ENCODE measurements at places on chromosomes 7 and 10.

DNA sequence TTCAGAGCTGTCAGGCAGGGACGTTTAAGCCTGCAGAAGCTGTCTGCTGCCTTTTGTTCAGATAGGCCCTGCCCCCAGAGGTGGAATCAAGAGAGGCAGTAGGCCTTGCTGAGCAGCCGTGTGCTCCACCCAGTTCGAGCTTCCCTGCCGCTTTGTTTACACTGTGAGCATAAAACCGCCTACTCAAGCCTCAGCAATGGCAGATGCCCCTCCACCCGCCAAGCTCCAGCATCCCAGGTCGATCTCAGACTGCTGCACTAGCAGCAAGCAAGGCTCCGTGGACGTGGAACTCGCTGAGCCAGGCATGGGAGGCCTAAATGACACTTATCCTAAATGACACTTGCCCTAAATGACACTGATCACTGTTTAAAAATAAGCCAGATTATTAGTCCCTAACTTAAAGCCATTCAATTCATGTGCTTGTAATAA lies 6.8 kb upstream of the ASB15 start:
- DNase-seq, result no peak

GRCh38 chr10:58173391-58173790 lies 94.3 kb downstream of the IPMK start:
- DNase-seq, result no peak

DNA sequence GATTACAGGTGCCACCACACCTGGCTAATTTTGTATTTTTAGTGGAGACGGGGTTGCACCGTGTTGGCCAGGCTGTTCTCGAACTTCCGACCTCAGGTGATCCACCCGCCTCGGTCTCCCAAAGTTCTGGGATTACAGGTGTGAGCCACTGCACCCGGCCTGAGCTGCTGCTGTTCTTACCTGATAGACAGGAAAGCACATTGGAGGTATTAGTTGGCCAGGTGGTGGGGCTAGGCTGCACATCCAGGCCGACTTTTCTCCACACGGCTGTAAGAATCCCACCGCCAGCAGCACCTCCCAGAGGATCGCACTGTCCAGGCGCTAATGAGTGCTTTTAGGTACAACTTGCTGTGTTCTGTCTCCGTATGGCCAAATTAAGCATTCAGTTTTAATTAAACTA lies 112.6 kb downstream of the WDR37 start:
- no peak for DNase-seq

DNA sequence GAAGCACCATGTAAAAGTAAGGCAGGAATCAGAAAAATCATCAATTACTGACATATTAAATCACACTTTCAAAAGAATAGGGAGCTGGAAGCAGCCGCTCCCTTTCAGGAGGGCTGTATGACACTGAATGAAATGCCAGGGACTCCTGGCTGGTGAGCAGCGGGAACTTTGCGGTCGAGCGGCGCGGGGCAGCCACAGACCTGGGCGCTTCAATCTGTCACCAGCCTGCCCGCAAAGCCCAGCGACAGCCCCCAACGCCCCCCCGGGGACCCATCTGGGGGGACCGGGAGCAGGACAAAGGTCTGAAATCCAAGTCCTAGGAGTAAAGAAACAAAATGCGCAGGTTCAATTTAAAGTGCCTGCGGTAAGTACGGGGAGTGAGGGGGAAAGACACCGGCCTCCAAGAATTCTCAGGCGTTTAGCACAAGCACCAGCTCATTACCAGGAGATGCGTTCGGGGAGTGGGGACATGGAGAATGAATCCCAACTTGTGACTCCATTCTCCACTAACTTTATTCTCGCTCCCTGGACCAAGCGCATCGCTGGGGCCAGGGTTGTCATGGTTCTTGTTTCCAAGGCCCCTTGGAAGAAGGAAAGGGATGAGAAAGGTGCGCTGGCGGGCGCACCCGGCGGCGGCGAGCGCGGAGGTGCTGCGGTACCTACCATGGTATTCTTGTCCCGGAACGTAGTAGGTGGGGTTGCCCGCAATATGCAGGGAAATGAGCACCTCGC lies 824 bp downstream of the RELN start:
- no peak for DNase-seq

DNA sequence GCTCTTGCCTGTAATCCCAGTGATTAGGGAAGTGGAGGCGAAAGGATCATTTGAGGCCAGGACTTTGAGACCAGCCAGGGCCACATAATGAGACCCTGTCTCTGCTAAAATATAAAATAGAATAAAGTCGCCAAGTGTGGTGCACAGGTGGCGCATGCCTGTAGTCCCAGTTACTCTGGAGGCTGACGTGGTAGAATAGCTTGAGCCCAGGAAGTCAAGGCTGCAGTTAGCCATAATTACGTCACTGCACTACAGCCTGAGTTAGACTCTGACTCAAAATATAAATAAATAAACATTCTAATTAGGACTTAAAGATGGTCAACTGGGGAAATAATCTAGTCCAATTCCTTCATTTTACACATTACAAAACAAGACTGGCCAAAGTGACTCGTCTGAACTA lies 768 bp downstream of the CHCHD2 start:
- DNase-seq, result no peak

DNA sequence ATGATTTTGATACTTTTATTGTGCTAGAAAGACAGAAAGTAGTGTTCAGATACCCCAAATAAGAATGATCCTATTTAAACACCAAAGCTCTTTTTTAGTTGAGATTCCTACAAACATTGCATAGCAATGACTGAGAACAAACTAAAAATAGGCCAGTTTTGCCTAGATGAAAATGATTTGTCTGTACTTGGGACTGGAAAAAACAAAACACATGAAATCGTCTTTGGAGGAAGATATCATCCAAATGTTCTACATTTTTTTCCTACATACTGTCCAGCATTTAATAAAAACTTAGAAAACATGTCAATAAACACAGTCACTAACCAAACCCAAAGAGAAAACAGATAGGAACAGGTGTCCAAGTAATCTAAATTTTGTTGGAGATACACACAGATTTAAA lies 111.6 kb upstream of the MEOX2 start:
- no peak for DNase-seq

GRCh38 chr10:7551950-7552716 lies 114.6 kb downstream of the ITIH5 start:
- DNase-seq, result no peak

GRCh38 chr10:71501402-71501801 lies 104.7 kb downstream of the CDH23 start:
- no peak for DNase-seq

DNA sequence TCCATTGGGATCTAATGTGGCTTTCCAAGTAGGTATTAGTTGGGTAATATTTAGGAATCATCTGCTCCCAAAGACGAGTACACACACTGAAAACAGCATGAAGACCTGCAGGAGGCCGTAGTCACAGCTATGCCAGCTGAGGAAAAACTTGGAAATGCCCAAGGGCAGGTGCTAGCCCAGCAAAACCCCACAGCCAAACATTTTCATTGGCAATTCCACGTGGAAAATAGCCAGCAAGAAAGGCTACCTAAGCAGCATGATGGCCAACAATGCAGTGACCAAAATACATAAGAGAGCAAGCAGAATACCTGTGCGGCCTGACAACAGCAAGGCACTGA lies 32.7 kb downstream of the DOCK4 start:
- DNase-seq, result no peak

- no peak for DNase-seq
Observed at GRCh38 chr10:34314457-34314856, 500.6 kb downstream of the PARD3 start.

GRCh38 chr7:118902600-118902999 lies 678.1 kb downstream of the ANKRD7 start:
- DNase-seq, result no peak

- no peak for DNase-seq
Observed at GRCh38 chr7:116224492-116225098, 14.3 kb downstream of the TES start.

DNA sequence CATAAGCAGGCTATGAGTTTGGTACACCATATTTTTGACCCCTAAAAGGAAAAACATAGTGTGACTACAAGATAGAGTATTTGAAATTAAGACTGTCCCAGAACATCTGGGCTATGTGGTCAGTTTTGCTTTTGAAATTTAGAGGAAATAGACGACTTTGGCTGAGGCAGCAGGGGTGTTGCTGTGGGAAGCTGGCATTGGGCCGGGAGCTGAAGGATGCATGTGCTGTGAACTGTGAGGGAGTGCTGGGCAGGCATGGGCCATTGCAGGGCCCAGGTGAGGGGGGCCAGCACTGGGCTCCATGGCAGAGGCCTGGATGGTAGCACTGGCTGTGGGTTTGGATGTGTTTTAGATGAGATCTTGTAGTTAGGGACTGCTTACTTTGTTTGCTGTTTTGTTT lies 168.3 kb downstream of the BMPER start:
- DNase-seq, result no peak

DNA sequence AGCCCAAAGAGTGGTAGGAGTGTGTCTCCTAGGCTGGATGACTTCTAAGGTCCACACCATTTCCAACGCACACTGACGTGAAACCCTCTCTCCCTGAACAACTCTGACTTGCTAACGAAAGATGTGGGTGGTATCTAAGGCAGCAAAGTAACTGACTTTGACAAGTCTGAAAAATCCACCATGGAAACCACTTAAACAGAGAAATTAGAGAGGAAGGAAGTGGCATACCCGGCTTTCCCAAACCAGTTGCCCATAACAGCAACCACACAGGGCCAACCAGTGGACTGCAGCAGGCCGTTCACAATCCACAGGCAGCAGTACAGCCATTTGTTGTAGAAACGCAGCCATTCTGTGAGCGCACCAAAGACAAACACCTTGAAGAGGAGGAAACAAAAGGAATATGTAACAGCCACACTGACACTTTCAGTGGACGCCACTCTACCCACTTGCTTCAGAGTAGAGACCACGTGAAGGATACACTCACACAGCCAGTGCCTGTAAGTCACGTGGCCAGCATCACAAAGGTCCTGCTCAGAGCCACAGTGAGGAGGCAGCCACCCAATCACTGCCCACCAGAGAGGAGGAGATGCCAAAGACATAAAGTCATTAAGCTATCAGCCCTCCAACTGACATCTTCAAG lies 39.8 kb downstream of the SLC37A3 start:
- no peak for DNase-seq

DNA sequence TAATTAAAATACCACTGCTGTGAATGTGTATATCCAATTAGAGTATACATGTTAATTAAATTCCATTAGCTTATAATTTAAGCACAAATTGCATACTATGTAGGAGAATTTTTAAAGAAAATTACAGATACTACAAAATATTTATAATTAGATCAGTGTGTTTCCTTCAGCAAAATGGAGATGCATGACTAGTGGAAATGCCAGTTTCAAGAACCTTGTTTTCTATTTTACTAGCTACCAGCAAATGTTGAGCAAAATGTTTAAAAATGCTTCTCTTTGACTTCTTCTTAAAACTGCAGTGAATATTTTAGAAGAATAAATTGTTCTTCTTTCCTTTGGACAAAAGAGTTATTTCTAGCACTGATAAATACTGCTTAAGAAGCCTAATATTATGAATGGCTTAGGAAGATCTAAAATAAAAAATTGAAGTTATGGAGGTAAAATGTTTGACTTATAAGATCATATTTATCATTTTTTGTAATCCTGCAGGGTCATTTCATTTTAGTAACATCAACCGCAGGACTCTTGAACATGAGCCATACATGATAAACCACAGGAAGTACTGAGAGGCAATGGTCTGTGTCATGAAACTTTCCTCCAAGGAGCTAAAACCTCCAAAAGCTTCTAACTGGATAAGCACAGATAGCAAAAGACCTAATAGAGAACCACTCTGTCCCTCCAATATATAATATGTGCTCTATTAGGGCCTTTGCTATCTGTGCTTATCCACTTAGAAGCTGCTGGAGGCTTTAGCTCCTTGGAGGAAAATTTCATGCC lies 1066.0 kb upstream of the CELF2 start:
- no peak for DNase-seq

DNA sequence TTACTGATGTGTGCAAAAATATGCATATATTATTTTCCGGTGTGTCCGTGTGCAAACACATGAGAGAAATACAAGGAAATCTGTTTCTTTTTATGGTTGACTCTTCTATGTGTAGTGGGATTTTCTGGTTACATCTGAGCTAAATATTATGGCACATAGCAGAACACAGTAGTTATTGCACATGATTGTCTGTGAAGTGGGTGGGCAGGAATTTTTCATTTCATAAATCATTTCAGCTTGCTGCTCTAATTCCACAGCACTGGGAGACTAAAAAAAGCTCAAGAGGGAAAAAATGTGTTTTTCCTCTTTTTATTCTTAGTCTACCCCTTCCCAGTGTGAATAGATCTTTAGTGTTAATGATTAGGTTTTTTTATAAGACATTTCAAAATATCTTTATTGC lies 197.9 kb downstream of the MBL2 start:
- no peak for DNase-seq

GRCh38 chr7:33649476-33650441 lies 255.6 kb upstream of the BMPER start:
- DNase-seq, result no peak

DNA sequence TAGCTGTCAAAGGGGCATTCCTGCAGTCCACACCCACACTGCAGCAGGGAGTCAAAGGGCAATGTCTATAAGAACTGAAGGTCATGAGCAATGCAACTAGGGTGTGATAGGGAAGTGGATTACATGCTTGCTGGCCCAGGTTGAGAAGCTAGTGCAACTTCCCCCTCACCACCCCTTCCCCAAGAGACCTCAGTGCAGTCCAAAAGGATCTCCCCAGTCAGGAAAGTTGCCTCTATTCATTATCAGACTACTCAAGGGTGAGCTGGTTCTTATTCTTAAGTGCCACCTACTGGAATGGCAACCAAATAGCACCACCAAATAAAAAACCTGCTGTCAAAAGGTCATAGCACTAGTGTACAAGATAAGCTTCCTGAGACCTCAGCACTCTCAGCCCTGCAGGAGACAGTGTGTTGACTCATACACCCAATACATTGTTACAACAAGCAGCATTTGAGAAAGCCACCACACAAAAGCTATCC lies 28.2 kb downstream of the MTERF1 start:
- no peak for DNase-seq

DNA sequence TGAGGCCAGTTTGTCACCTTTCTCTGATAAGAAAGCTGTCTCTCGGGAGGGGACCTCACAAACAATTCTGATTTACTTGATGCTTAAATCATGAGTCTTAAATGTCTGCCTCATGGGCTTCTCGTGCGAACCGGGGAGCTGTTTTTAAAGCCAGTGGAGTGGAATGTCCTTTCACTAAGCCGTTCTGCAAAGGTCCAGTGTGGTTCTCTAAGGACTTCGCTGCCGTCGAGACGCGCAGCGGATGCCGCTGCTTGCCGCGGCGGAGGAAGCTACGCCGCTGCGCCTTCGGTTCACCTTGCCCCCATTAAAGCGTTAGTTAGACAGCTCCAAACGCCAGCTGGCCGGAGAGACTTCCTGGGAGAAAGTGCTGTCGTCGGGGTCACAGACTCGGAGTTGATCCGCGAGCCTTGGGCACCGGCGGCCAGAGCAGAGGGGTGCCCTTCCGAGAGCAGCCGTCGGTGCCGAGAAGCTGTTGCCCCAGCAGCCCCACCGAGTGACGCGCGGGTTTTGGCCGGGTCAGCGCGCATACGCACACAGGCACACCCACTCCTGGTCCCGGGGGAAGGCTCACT lies 1.3 kb upstream of the HMX3 start:
- no peak for DNase-seq

- DNase-seq, result no peak
Observed at GRCh38 chr7:155815332-155816191, 3.3 kb upstream of the SHH start.

- DNase-seq, result no peak
Observed at GRCh38 chr7:99766484-99767099, 17.4 kb downstream of the CYP3A4 start.

Measured in activated T-helper 1 cell treated with Interleukin-2 at 50 U/mL for 16 hours (primary cell).